ENCODE measurements at places on chromosomes 7 and 10.

DNA sequence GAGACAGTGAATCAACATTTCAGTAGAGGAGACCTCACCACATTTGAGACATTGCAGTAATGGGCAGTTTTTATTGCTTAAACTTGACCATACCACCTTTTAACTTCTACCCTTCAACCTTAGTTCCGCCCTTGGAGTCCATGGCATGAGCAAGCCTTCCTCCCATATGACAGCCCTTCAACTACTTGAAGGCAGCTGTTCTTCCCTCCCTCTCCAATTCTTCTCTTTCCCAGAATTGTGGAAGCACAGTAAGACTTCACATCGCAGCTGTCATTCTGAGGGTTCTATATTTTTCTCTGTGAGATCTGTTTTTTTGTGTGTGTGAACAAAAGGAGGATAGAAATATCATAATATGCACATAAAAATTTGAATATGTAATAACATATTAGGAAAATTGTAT lies 2.2 kb upstream of the TSPAN12 start:
- DNase-seq, result no peak

DNA sequence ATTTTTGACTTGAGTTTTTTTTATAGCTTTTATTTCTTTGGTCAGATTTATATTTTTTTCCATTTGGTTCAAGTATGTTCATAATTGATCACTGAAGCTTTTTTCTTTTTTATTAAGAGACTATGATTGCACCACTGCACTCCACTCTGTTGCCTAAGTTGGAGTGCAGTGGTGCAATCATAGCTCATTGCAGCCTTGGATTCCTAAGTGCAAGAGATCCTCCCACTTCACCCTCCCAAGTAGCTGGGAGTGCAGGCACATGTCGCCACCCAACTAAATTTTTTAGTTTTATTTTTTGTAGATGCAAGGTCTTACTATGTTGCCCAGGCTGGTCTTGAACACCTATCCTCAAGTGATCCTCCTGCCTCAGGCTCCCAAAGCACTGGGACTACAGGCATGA lies 97.7 kb upstream of the KIF5B start:
- DNase-seq, result no peak

- no peak for DNase-seq
Measured at GRCh38 chr10:69141304-69141703, 17.3 kb downstream of the VPS26A start.

- DNase-seq, result no peak
Measured at GRCh38 chr7:131773413-131773812, 217.0 kb upstream of the PODXL start.

DNA sequence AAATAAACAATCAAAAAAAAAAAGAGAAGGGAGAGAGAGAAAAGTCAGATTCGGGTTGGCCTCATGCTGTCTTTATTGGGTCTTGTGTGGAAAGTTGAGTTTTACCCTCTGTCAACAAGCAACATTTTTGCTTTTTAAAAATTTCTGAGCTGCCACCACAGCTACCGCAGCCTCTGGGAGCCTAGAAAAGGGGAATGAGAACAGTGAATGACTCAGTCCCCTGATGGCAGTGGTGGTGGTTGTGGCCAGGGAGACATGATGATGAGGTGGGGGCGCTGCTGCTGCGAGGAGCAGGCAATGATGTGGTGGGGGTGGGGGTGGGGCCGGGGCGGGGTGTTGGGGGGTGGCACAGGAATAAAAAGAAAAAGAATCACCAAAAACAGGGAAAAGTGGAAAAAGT lies 20.0 kb upstream of the CREB3L2 start:
- DNase-seq, result no peak

DNA sequence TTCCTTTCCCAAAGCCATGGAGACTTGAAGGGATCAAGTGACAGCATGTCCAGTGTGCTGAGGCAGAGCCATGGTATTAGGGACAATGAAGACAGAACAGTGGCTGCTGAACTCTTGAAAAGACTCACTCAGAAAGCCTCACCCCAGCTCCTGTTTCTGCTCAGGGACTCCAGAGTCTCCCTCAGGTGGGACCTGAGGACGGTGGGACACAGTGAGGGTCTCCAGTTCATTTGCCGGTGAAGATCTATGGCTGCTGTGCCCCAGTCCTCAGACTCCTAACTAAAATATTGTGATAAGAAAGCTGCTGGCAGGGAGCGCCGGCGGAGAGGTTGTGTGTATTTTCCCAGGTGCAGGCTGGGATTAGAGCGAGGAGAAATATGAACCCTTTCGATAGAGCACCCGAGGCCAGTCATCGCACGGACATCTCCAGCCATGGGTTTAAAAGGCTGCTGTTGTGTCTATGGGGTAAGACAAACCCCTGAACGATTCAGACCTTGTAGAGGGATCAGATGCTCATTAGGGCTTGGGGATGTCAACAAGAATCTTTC lies 57.2 kb downstream of the C7orf25 start:
- no peak for DNase-seq

DNA sequence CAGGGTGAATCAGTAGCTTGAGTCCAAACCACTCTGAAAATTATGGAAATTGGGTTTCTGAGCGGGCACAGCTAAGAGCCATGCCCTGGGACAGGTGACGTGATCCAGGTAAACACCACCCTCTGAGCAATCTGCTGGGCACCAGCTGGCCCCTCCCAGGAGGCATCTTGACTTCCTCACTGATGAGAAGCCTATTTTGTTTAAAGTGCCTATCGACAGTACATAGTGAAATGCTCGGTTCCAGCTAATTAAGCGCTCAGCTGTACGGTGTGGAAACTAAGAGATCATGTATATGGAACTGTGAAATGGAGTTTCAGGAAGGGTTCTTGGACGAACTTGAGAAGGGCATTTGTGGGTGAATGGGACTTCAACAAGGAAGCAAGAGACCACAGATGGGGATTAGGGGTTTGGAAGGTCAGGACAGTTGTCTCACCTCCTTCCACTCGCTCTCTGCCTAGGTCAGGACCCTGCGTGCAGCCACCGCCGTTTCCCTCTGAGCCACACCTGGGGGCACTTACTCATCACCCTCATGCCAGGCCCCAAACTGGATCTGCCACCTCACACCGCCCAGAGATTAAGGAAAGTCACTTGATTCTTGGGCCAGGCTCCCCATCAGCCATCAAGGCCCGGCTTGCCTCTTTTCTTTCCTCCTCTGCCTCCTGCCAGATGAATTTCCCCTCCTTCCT lies 3.2 kb downstream of the ITPRIP start:
- DNase-seq, result no peak

- no peak for DNase-seq
Measured at GRCh38 chr10:110481919-110482318, 15.8 kb upstream of the DUSP5 start.

- no peak for DNase-seq
Measured at GRCh38 chr7:137142376-137142775, 201.2 kb downstream of the PTN start.

GRCh38 chr7:130359276-130359857 lies 14.8 kb downstream of the CPA5 start:
- no peak for DNase-seq

Measured in LNCaP clone FGC (cell line).